Mesangial cell (primary cell): ENCODE measurements at places on chromosomes 11 and 22. TPM values are rescaled to one million over a fixed set of nuclear protein-coding genes. Genes with fewer than 3 reads are reported as not detected.

The OR51B5 gene
- total RNA-seq: not detected in 2 replicates

The TBX1 gene
- not detected in 2 replicates for total RNA-seq

The MS4A8 gene
- not detected in 2 replicates for total RNA-seq

The AMBRA1 gene
- 17.3 and 32.2 TPM in 2 replicates for total RNA-seq

The CLCF1 gene
- 17.8 and 29.8 TPM in 2 replicates for total RNA-seq
